T1000 (cell line): ENCODE measurements at places on chromosomes 3 and 15.

DNA sequence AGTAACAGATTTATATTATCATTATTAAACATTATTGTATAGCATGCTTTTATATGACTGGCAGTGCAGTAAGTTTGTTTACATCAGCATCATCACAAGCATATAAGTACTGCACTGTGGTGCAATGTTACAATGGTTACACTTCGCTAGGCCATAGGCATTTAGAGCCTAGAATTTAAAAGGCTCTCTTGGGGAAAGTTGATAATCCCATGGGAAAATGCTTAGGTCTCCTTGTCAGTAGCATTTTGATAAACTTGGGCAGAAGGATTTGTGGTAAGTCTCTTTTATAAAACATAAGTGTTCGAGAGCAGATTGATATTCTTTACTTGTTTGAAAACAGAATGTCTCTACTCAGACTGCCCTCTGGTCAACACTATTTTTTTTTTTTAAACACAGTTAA, 7.5 kb downstream of the DTWD1 start:
- no peak for DNase-seq

- DNase-seq, result no peak
Measured at GRCh38 chr3:159280386-159281191, 478.7 kb downstream of the MFSD1 start.

DNA sequence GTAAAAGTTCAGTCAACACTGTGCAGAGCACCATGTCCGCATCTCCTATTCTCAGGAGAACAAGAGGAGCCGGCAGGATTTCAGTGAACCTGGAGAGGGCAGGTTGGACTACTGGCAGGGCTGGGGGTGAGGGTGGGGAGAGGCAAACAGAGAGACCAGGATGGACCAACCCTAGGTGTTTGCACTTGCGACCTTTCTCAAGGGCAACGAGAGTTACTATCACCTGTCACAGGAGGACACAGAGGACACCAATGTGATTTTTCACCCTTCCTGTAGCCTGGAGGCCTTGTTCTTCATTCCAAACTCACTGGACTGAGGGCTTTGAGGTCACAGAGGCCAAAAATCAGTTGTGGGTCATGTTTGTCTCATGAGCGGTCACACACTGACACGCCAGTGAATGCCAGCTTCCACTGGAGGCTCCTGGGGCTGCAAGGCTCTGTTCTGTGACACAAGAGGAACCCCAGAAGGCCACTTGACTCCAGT, 89.5 kb downstream of the CPN2 start:
- DNase-seq, result no peak

GRCh38 chr15:52789601-52790168, 451 bp downstream of the ONECUT1 start:
- peak; percentile 53 for DNase-seq

DNA sequence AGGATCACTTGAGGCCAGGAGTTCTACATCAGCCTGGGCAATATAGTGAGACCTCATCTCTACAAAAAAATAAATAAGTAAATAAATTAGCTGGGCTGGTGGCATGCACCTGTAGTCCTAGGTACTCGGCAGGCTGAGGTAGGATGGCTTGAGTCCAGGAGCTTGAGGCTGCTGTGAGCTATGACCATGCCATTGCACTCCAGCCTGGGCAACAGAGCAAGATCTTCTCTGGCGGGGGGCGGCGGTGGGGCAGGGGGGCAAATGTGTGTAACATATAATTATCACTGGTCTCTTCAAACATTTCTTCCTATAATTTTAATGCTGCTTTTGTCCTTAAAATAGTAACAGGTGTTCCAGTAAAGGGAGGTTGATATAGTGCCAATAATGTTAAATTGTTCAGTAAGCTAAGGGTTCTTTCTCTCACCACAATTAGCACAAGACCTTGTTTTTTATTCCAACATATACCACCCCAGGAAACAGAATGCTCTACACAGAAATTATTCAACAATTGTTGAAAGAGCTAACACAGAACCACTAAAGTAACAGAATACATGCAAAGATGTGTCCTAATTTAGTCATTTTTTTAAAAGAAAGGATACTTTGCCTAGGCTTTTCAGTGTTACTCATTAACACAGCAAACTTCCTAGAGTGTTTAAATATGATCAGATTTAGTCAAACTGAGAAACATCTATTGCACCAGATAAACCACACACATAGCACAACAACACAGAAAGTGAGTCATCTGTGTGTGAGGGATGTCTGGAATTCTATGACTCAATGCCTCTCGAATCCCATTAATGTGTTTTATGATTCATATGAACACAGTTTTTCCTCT, 29.1 kb downstream of the ANKRD28 start:
- DNase-seq, result no peak

DNA sequence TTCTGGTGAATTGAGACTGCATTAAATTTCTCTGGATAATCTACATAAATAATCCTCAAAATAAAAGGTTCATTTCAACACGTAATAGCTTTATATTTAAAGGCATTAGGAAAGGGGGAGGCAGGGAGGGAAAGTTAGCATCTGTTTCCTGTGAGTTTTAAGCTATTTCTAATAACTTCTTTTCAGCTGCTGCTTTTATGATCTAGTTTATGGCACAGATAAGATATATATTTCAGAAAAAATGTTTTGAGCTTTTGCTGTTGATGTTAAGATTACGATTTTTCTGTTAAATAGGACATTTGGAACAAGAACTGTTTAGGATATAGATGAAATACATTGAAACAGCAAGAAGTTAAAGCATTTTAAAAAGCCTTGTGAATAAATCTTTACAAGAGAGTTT, 30.0 kb downstream of the UBE2E1 start:
- no peak for DNase-seq
